Smooth muscle cell of the brain vasculature (primary cell): ENCODE measurements at places on chromosomes 16 and 17.

DNA sequence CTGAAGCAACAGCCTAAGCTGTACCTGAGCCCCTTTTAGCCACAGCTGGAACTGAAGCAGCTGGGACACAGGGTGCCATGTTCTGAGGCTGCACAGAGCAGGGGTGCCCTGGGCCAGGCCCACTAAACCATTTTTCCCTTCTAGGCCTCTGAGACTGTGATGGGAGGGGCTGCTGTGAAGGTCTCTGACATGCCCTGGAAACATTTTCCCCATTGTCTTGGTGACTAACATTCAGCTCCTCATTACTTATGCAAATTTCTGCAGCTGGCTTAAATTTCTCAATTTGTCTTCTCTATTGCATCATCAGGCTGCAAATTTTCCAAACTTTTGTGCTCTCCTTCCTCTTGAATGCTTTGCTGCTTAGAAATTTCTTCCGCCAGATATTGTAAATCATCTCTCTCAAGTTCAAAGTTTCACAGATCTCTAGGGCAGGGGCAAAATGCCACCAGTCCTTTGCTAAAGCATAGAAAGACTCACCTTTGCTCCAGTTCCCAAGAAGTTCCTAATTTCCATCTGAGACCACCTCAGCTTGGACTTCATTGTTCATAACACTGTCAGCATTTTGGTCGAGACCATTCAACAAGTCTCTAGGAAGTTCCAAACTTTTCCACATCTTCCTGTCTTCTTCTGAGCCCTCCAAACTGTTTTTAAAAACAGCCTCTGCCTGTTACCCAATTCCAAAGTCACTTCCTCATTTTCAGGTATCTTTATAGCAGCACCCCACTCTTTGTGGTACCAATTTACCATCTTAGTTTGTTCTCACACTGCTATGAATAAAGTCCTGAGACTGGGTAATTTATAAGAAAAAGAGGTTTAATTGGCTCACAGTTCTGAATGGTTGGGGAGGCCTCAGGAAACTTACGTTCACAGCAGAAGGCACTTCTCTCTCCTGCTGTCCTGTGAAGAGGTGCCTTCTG lies 49.8 kb downstream of the TMEM100 start:
- no peak for DNase-seq

DNA sequence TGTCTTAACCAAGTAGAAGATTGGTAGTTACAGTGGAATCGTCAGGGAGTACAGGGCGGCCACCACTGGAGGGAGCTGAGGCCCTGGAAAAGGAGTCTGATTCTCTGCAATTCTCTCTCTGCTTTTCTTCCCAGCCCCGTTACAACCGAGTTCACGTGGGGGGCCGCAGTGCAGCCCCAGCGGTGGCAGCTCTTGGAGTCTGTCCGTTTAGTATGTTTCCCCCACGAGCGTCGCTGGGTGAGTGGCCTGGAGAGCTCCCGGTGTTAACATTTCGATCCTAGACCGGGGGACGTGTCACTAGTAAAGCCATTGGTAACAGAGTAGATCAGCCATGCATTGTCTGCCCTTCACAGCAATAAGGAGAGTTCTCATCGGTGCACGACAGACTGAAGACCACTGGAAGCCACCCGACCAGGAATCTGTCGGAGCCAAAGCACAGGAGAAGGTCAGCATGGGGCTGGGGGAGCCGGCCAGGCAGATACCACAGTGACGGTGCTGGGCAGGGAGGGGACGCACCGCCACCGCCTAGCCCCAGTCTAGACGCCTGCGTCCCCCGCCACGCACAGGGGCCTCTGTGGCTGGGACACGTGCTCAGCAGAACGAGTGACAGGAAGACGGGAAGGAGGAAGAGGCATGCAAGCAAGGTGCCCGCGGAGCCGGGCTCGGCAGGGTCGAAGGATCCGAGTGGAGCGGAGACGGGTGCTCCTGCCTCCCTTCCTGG lies 15.7 kb downstream of the SLC16A3 start:
- DNase-seq, result no peak

- DNase-seq, result no peak
Measured at GRCh38 chr16:50183316-50183715, 30.2 kb downstream of the TENT4B start.

GRCh38 chr17:64780096-64781013 lies 118.2 kb upstream of the SMURF2 start:
- no peak for DNase-seq

DNA sequence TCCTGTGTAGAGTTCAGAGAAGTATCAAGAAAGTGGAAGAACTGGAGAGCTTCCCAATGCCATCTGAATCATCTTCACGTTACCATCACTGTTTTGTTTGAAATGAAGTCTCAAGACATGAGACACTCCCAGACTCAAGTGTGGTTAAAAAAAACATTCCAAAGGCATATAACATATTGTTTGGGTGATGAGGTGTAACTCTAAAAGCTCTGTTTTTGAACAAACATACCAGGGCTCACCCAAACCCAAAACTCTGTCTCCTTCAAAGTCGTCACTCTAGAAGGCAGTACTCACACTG lies 6.3 kb upstream of the ZCCHC14 start:
- DNase-seq, result peak; percentile 15

GRCh38 chr16:21197112-21197511 lies 14.3 kb downstream of the ZP2 start:
- no peak for DNase-seq

- DNase-seq, result no peak
Measured at GRCh38 chr17:68540981-68541380, 28.8 kb downstream of the PRKAR1A start.

DNA sequence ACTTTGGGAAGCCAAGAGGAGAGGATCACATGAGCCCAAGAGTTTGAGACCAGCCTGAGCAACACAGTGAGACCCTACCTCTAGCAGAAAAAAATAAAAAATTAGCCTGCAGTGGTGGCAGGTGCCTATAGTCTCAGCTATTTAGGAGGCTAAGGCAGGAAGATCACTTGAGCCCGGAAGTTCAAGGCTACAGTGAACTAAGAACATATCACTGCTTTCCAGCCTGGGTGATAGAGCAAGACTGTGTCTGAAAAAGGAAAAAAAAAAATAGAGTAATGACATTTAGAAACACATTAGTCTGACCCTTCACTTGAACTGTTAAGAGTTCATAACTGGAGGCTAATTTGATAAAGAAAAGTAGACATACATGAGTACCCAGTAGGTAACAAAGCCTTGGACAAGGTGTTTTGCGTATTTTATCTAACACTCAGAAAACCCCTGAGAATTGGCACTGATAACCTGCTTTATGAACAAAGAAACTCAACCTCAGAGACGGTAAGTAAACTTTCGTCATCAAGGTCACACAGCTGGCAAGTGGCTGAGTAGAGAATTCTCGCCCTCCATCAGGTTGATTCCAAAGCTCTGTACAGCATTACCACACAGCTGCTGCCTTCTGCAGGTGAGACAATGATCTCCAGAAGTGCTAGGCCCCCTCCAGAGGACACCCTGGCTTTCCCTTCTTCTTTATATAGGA lies 101.1 kb downstream of the SMG6 start:
- no peak for DNase-seq

DNA sequence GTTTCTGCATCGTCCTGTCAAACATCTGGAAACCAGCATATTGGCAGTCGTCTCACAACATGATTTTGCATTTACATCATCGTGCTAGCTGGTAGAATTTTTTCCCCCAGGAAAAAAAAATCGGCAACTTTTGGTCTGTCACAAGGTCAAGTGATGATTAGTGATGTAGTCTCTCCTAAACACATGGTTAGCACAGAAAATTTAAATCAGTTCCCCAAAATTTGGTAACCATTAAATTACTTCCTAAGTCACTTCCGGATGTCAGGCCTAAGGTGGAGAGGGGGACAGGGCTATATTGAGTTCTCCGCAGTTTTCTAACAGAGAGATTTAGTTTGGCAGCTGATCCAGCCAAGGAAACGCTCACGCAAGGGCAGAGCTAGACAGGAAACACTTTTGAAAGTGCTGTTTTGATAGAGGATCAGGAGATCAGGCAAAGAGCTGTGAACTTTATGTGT lies 271.0 kb upstream of the TBX2 start:
- DNase-seq, result no peak

DNA sequence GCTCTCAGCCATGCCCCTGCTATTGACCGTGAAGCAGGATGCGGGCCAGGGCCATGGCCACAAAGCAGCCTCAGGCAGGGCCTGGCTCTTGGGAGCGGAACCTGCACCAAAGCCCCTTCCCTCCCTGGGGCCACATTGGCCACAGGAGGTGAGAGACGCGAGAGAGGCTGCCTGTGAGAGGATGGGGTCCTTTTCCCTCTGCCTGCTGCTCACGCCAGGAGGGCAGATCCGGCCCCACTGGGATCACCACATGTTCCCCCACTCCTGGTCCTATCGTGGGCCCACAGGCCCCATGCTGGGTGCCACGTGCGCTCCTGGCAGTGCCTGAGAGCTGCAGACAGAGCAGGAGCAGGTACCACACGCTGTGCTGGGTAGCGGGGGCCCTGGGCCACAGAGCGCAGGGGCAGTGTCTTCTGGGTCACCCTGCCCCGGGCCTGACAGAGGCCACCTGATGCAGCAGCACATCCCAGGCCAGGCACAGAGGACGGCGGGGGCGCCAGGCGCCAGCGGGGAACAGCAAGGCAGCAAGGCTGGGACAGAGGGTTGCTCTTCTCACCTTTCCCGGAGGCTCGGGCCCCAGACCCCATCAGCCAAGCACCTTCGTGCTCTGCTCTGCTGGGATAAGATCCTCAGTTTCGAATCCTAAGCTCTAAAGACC lies 9.2 kb upstream of the NUDT16L1 start:
- no peak for DNase-seq

DNA sequence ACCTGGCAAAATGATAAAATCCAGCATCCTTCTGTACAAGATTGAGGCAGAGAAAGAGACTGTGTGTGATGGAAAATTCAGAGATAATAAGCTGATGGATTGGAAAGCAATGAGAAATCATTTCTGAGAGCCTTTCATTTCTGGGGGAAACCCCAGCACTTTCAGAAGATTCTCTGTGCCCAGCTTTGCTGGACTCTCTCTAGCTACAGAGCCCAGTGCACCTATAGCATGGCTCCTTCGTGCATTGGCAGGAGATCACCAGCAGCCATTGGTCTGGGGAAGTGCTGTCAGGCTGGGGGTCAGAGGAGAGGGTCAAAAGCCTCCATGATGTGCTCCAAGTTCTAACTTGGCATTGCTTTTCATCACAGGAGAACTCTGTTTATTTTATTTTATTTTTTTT lies 259.9 kb downstream of the SOX9 start:
- no peak for DNase-seq

DNA sequence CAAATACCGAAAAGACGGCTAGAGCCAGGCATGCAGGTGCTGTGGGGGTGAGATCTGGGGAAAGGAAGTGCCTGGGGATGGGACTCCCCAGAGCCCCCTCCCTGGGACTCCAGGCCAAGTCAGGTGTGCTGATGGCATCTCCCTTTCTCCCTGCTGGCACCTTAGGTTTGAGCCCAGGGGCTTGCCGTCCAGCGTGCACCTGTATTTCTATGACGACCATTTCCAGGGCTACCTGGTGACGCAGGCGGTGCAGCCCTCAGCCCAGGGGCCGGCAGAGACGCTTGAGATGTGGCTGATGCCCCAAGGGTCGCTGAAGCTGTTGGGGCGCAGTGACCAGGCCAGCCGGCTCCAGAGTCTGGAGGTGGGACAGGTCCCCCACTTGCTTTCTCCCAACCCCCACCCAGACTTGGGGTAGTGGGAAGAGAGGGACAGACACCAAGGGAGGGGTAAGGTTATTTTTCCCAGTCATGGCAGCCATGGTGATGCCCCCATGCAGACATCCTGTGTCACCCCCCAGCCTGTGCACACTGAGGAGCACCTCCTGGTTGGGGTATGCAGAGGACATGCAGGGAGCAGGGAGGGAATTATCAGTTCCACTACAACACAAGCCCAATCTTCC lies 11.1 kb downstream of the XYLT2 start:
- DNase-seq, result no peak

- peak; percentile 29 for DNase-seq
Measured at GRCh38 chr16:72989579-72990551, 58.1 kb downstream of the ZFHX3 start.

DNA sequence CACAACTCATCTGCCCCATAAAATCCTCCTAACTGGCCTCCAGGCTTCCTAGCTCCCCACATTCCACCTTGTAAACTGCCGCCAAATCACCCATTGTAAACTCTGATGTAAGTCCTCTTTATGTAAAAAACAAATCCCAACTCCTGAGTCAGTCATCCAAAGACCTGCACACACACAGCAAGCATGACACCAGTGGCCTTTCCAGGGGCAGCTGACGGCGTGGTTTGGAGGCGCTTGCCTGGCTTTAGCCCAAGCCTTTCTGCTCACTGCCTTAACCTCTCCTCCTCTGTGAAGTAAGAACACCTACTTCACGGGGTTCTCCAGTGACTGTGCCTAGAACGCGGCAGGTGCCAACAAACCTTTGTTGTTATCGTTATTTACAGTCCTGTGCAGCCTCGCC lies 14.0 kb downstream of the UBE2O start:
- DNase-seq, result no peak

DNA sequence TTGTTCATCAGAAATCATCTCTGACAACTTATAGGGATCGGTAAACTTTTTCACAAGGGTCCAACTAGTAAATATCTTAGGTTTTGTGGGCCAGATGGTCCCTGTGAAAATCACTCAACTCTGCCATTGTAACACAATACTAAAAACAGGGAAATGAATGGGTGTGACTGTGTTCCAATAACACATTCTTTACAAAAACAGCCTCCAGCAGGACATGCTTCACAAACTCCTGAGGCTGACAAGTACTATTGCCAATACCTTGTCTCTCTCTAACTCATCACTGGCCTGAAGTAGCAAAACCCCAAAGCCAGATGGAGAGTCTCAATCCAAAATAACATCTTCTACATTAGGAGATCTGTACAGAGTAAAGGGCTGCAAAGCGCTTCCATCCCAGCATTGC lies 312.3 kb downstream of the TOX3 start:
- DNase-seq, result no peak

- no peak for DNase-seq
Measured at GRCh38 chr17:56018211-56018610, 135.1 kb upstream of the ANKFN1 start.

DNA sequence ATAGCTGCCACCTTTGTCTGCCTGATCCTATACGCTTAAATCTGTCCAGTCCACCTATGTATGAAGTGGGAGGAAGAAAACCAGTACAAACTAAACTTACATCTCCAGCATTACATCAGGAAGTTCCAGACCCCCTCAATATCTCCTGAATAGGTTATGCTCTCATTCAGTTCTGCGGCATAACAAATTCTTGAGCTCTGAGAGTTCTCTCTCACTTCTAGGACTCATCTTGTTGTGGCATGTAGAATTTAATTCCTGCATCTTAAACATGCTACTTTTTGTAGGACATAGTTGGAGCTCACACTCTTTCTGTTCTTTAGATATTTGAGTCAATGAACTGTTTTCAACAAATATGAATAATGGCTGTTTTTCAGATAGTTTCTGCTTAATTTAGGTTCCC lies 662.5 kb downstream of the CDH11 start:
- DNase-seq, result no peak

GRCh38 chr16:85398050-85398451 lies 215.1 kb upstream of the GSE1 start:
- no peak for DNase-seq

GRCh38 chr17:76271669-76272540 lies 6.8 kb downstream of the UBALD2 start:
- DNase-seq, result no peak
